ENCODE measurements at places on chromosomes 7 and 10.

DNA sequence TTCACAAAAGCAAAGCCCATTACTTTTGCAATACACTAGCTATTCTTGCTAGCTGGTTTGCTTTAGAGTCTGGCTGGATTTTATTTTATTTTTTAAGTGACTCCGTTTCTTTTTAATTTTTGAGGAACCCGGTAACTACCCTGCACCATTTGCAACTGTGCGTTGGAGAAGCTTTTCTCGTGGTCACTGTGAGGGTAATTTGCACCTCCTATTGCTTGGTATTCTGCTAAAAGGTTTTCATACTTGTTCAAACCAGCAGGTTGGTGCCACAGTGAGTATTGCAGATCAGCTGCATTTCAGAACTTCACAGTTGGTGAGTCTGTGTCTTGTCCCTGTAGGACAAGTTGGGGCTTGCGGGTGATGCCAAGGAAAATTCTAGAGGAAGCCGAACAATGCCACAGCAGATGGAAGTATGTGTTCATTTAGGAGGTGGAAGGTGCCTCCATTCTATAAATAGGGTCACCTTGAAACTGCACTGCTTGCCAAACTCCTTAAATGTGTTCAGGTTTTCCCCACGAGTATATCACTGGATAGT lies 3.9 kb upstream of the NMT2 start:
- no peak for DNase-seq
- peaks cover 15% of the 10 kb centered on the region for H3K4me1 ChIP-seq
- H3K4me3 ChIP-seq = no peak overlapping the region
- no peak overlapping the region for H3K27ac ChIP-seq

- no peaks in the 10 kb centered on the region for H3K36me3 ChIP-seq
- DNase-seq = no peak
- no peak overlapping the region for H3K27ac ChIP-seq
- H3K4me3 ChIP-seq = no peak overlapping the region
These were observed 183.5 kb upstream of the HABP2 start for GRCh38 chr10:113369365-113369694.

GRCh38 chr10:108348215-108348614 lies 1183.7 kb upstream of the SORCS1 start:
- no peaks in the 10 kb centered on the region for H3K27me3 ChIP-seq
- no peak for DNase-seq
- H3K4me3 ChIP-seq = no peak overlapping the region
- H3K36me3 ChIP-seq = no peaks in the 10 kb centered on the region

- H3K27ac ChIP-seq = no peak overlapping the region
- peaks cover 14% of the 10 kb centered on the region for H3K36me3 ChIP-seq
- no peak overlapping the region for H3K4me3 ChIP-seq
- DNase-seq = no peak
These were observed 88.8 kb downstream of the NRBF2 start for GRCh38 chr10:63221950-63222349.

DNA sequence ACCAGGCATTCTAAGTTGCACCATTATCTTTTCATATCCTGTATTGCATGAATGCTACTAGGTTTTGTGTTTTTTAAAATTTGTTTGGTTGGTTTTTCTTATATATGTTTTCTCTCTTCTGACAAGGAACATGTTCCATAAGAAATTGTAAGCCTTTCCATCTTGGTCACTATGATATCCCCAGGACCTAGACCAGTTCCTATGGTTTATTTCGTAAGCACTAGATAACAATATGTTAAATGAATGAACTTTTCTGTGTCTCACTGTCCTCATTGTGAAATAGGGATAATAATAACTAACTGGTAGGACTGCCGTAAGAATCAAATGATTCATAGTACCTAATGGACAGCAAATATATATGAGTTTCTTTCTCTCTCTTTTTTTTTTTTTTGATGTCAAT lies 146.3 kb downstream of the SEMA3E start:
- H3K4me1 ChIP-seq = no peaks in the 10 kb centered on the region
- DNase-seq = no peak
- no peak overlapping the region for H3K27ac ChIP-seq
- H3K27me3 ChIP-seq = no peaks in the 10 kb centered on the region
- H3K36me3 ChIP-seq = no peaks in the 10 kb centered on the region
- H3K4me3 ChIP-seq = no peak overlapping the region

- no peak overlapping the region for H3K27ac ChIP-seq
- no peaks in the 10 kb centered on the region for H3K27me3 ChIP-seq
- no peak for DNase-seq
- no peak overlapping the region for H3K4me3 ChIP-seq
- H3K36me3 ChIP-seq = no peaks in the 10 kb centered on the region
These were observed 4.8 kb upstream of the DMTF1 start for GRCh38 chr7:87147500-87147899.

DNA sequence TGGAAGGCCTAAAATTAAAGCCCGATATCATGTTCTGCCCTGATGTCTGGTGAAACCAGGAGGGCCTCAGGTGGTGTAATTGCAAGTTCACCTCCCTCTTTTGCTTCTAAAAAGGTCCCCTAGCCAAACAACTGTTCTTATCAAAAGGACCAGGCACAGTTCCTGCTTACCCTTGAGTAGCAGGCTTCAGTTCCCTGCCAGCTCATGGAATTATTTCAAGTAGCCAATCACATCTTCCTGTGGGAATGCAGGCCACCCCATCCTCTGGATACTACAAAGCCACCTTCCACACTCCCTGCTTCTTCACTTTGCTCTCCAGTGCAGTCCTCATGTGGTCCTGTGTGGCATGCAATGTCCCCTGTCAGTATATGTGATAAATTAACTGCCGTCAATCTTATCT lies 97.7 kb upstream of the GALNT17 start:
- no peaks in the 10 kb centered on the region for H3K36me3 ChIP-seq
- no peaks in the 10 kb centered on the region for H3K4me1 ChIP-seq
- no peak overlapping the region for H3K27ac ChIP-seq
- DNase-seq = no peak
- no peak overlapping the region for H3K4me3 ChIP-seq
- H3K27me3 ChIP-seq = no peaks in the 10 kb centered on the region

- no peaks in the 10 kb centered on the region for H3K4me1 ChIP-seq
- H3K36me3 ChIP-seq = no peaks in the 10 kb centered on the region
- H3K27ac ChIP-seq = no peak overlapping the region
- no peak overlapping the region for H3K4me3 ChIP-seq
- no peaks in the 10 kb centered on the region for H3K27me3 ChIP-seq
- no peak for DNase-seq
These were observed 2.8 kb downstream of the CALML3 start for GRCh38 chr10:5527332-5528200.

- H3K27me3 ChIP-seq = no peaks in the 10 kb centered on the region
- no peak overlapping the region for H3K4me3 ChIP-seq
- peaks cover 17% of the 10 kb centered on the region for H3K4me1 ChIP-seq
- no peak for DNase-seq
- no peak overlapping the region for H3K27ac ChIP-seq
These were observed 31.0 kb downstream of the ZNF775 start for GRCh38 chr7:150410131-150410530.

DNA sequence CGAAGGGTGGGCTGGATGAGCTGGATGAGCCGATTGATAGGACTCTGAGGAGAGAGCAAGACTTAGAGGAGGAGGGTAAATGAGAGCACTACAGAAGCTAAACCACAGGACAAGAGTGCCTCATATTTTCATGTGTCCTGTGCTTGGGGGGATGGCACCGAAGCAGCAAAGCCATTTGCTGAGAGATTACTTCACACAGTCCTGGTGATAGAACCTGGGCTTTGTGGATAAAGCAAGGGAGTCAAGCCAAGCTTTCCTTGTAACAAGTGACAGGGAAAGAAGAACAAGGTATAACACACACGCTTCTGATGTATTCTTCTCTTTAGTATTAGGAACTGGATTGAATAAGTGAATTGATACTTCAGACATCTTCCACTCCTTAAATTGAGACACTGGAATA lies 253.7 kb downstream of the ANKRD7 start:
- DNase-seq = no peak
- H3K27ac ChIP-seq = no peak overlapping the region
- H3K27me3 ChIP-seq = no peaks in the 10 kb centered on the region
- no peaks in the 10 kb centered on the region for H3K4me1 ChIP-seq
- H3K4me3 ChIP-seq = no peak overlapping the region
- no peaks in the 10 kb centered on the region for H3K36me3 ChIP-seq

- H3K27ac ChIP-seq = no peak overlapping the region
- DNase-seq = no peak
- H3K36me3 ChIP-seq = peaks cover 24% of the 10 kb centered on the region
- H3K4me1 ChIP-seq = peaks cover 22% of the 10 kb centered on the region
- H3K27me3 ChIP-seq = no peaks in the 10 kb centered on the region
- H3K4me3 ChIP-seq = no peak overlapping the region
These were observed 82.3 kb downstream of the INPP5A start for GRCh38 chr10:132619927-132620326.

DNA sequence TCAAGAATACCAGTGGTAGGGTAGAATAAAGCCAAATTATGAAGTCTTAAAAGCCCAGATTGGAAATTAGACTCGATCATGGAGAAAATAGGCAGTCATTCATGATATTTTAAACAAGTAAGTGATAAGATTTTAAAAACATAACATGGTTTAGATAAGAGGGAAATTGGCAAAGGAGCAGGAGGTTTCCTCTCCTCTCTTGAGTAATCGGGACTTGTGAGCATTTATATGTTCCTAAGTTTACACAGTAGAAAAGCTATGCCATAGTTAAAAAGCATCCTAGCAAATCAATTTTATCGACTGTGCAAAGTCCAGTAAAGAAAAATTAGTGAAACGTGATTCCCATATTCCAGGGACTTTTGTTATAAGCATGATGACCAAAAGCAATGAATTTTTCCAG lies 313.2 kb downstream of the AHR start:
- H3K27ac ChIP-seq = no peak overlapping the region
- no peaks in the 10 kb centered on the region for H3K27me3 ChIP-seq
- peaks cover 16% of the 10 kb centered on the region for H3K4me1 ChIP-seq
- H3K36me3 ChIP-seq = no peaks in the 10 kb centered on the region
- no peak for DNase-seq

GRCh38 chr7:112225006-112225405 lies 18.5 kb downstream of the ZNF277 start:
- H3K27ac ChIP-seq = no peak overlapping the region
- no peak overlapping the region for H3K4me3 ChIP-seq
- no peaks in the 10 kb centered on the region for H3K4me1 ChIP-seq
- no peak for DNase-seq
- no peaks in the 10 kb centered on the region for H3K27me3 ChIP-seq

GRCh38 chr10:132133005-132133404 lies 53.7 kb upstream of the DPYSL4 start:
- no peaks in the 10 kb centered on the region for H3K36me3 ChIP-seq
- H3K4me3 ChIP-seq = no peak overlapping the region
- H3K27me3 ChIP-seq = no peaks in the 10 kb centered on the region
- H3K4me1 ChIP-seq = no peaks in the 10 kb centered on the region
- no peak overlapping the region for H3K27ac ChIP-seq

- no peak overlapping the region for H3K27ac ChIP-seq
- no peak for DNase-seq
- H3K4me3 ChIP-seq = no peak overlapping the region
- no peaks in the 10 kb centered on the region for H3K36me3 ChIP-seq
These were observed 6.0 kb upstream of the ZRANB1 start for GRCh38 chr10:124935946-124936345.

DNA sequence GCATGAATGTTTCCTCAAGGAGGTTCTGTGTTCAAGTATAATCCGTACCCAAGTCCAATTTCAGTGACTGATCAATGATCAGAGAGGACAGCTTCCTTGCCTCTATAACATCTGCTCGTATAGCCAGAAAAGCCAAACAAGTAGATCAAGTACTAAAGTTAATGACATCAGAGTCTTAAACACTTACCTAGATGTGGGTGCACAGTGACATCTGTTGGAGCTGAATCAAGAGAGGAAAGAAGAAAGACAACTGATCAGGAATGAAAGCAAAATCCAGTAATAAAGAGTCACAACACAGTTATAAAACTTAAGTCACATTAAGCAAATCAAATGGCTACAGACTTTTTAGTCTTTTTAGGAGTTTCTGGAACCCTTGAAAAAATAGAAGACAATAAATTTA lies 236.5 kb downstream of the RELN start:
- no peaks in the 10 kb centered on the region for H3K4me1 ChIP-seq
- no peak overlapping the region for H3K4me3 ChIP-seq
- H3K27ac ChIP-seq = no peak overlapping the region
- H3K36me3 ChIP-seq = no peaks in the 10 kb centered on the region
- H3K27me3 ChIP-seq = no peaks in the 10 kb centered on the region

DNA sequence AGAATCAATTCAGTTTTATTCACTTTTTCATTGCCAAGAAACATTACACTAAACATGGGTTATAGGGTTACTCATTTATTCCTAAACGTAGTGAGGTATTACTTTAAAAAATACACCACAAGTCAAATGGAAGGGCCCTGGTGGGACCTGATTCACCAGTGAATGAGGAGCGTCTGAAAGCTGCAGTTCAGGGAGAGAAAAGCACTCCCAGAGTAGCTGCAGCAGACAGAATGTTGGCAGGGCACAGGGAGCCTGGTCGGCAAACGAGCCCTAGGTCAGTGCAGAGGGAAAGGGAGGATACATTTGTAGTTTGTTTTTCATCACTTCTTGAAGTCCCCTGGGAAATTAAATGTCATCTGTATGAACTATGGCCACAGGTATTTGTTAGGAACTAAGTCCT lies 361.7 kb upstream of the ETV1 start:
- H3K27ac ChIP-seq = no peak overlapping the region
- no peak for DNase-seq
- H3K4me1 ChIP-seq = no peaks in the 10 kb centered on the region
- no peak overlapping the region for H3K4me3 ChIP-seq

DNA sequence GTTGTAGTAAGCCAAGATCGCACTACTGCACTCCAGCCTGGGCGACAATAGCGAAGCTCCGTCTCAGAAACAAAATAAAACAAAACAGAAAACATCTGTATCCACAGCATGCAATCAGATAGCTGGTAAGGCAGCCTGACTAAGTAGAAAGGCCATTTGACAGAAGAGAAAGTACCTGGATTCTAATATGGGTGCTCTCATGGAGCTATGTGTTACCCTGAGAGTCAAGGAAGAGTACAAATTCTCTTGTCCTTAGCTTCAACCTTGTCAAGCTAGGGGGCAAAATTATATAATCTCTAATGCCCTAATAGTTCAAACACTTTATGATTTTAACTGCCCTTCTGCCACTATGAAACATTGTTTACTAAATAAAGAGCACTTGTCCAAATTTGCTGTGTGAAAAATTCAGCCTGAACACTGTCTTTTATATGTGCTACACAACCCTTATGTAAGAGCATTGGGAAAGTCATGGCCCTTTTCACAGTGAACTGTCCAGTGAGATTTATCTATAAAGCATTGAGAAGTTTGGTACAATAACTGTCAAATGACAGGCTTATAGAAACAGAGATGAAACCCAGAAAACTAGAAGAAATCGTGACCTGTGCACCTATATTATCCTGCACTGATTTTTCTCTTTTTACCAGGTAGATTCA lies 51.2 kb upstream of the PRKG1 start:
- no peak for DNase-seq
- no peak overlapping the region for H3K27ac ChIP-seq
- H3K27me3 ChIP-seq = no peaks in the 10 kb centered on the region
- H3K4me1 ChIP-seq = no peaks in the 10 kb centered on the region
- H3K4me3 ChIP-seq = no peak overlapping the region

All from CD14-positive monocyte (primary cell).